Smooth muscle cell of trachea (primary cell): ENCODE measurements at places on chromosomes 4 and X. TPM values are rescaled to one million over a fixed set of nuclear protein-coding genes. Genes with fewer than 3 reads are reported as not detected.

The TMSB15B gene
- 3.0 and 9.9 TPM in 2 replicates for total RNA-seq

The SPACA5 gene
- total RNA-seq: not detected in 2 replicates

The CYBB gene
- under 0.01 TPM in 1 of 2 replicates, not detected in the other for total RNA-seq

The TCEAL7 gene
- total RNA-seq: 43.7 and 66.8 TPM in 2 replicates

The EDA2R gene
- total RNA-seq: 12.1 and 22.8 TPM in 2 replicates

The FABP2 gene
- not detected in 2 replicates for total RNA-seq

The STS gene
- total RNA-seq: 4.2 and 7.6 TPM in 2 replicates

The CD99L2 gene
- 51.6 and 93.0 TPM in 2 replicates for total RNA-seq

The SHISA3 gene
- total RNA-seq: 0.17 and 0.73 TPM in 2 replicates

The TSPAN7 gene
- total RNA-seq: not detected in 2 replicates

The REPS2 gene
- 0.73 and 0.99 TPM in 2 replicates for total RNA-seq

The NWD2 gene
- not detected in 2 replicates for total RNA-seq

The CENPVL2 gene
- not detected in 2 replicates for total RNA-seq

The RBM41 gene
- 13.2 and 16.0 TPM in 2 replicates for total RNA-seq

The TFDP3 gene
- not detected in 2 replicates for total RNA-seq

The AKAP14 gene
- not detected in 2 replicates for total RNA-seq

The ANKRD37 gene
- 3.9 and 4.6 TPM in 2 replicates for total RNA-seq

The KIT gene
- total RNA-seq: 0.44 and 0.83 TPM in 2 replicates

The KLB gene
- 0.15 TPM in 1 of 2 replicates, not detected in the other for total RNA-seq

The ADGRG4 gene
- total RNA-seq: under 0.01 TPM in 1 of 2 replicates, not detected in the other

The MYOZ2 gene
- total RNA-seq: 0.15 and 0.50 TPM in 2 replicates

The TLL1 gene
- total RNA-seq: 0.15 and 0.17 TPM in 2 replicates

The TLR10 gene
- total RNA-seq: 0.15 TPM in 1 of 2 replicates, not detected in the other

The SPANXN2 gene
- not detected in 2 replicates for total RNA-seq

The SERTM2 gene
- under 0.01 TPM in 1 of 2 replicates, not detected in the other for total RNA-seq

The OTC gene
- total RNA-seq: 0.15 TPM in 1 of 2 replicates, not detected in the other

The APLN gene
- 0.87 and 8.4 TPM in 2 replicates for total RNA-seq

The TMPRSS11F gene
- not detected in 2 replicates for total RNA-seq

The FAAH2 gene
- total RNA-seq: under 0.01 and 0.15 TPM in 2 replicates
